ENCODE measurements at places on chromosomes 5 and 9. TPM values are rescaled to one million over a fixed set of nuclear protein-coding genes. Genes with fewer than 3 reads are reported as not detected.

GRCh38 chr9:116549786-116550660 lies 137.1 kb upstream of the TRIM32 start:
- H3K27me3 ChIP-seq = no peaks in the 10 kb centered on the region
- peak overlapping the region; percentile 14 for H3K27ac ChIP-seq
- no peak for DNase-seq
- H3K4me3 ChIP-seq = no peak overlapping the region

DNA sequence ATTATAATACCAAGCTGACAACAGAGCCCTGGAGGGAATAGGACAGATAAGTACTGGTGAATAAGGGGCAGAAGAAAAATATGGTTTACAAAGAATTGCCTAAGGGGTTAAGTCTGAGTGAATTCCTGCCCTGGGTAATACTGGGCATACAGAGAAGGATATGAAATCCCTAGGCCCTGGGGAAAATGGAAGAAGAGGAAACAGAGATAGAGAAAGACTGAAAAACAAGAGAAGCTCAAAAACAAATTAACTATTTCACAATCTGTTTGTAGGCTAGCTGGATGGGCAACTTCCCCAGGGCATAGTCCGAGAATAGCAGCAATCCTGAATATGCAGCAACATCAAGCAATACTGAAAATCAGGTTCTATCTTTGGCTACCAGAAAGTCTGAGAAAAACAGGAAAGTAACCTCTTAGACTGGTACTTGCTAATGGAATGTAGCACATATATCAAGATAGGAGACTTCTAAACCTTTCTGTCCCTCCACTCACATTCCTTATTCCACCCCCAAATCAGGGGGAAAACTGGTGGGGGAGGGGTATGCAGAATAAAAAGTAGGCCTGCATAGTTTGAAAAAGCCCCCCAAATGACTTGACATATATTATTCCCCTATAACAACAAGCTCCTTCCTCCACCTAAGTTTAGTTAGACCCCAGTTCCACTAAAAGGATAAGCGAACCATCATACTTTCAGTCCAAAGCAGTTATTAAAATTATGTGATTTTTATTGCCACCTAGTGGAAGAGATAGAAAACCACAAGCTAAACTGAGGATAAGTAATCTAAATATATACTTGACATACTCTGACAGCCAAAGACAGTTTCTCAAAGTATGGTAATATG lies 20.6 kb downstream of the SLC38A9 start:
- H3K4me1 ChIP-seq = peaks cover 29% of the 10 kb centered on the region
- H3K27ac ChIP-seq = peak overlapping the region; percentile 70
- no peaks in the 10 kb centered on the region for H3K27me3 ChIP-seq
- H3K4me3 ChIP-seq = no peak overlapping the region

DNA sequence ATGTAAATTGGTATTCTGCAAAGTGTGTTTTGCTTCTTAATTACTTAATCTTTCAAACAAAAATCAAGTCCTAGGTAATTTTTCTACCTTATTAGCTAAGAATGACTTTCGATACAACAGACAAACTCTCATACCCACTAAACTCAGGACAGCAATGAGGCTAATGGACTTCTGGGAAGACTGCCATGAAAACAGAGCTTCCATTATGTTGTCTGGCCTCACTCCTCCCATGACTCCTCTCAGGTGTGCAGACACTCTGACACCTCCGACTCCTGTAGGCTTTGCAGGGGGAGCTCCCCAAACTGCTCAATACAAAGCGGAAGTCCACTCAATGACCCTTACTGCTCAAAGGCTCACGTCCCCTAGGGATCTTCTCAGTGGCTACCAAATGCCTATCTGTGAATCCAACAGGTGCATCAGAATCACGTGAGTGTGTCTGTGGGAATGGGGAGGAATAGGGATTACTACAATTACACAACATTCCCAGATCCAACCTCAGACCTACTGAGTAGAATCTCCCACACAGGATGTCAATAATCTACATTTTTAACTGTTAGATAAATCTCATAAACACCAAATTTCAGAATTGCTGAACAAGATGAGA lies 289.9 kb downstream of the RAB3C start:
- H3K4me1 ChIP-seq = no peaks in the 10 kb centered on the region
- no peaks in the 10 kb centered on the region for H3K36me3 ChIP-seq
- DNase-seq = no peak
- H3K27ac ChIP-seq = no peak overlapping the region

The ABO gene
- 1.1 TPM for total RNA-seq

The FAM221B gene
- not detected for total RNA-seq

The HCN1 gene
- 0.16 TPM for total RNA-seq

The LRRC14B gene
- not detected for total RNA-seq

GRCh38 chr5:98016771-98017170 lies 756.7 kb upstream of the RGMB start:
- H3K4me3 ChIP-seq = no peak overlapping the region
- no peak for DNase-seq
- no peak overlapping the region for H3K27ac ChIP-seq
- H3K27me3 ChIP-seq = no peaks in the 10 kb centered on the region
- no peaks in the 10 kb centered on the region for H3K36me3 ChIP-seq
- H3K4me1 ChIP-seq = no peaks in the 10 kb centered on the region

DNA sequence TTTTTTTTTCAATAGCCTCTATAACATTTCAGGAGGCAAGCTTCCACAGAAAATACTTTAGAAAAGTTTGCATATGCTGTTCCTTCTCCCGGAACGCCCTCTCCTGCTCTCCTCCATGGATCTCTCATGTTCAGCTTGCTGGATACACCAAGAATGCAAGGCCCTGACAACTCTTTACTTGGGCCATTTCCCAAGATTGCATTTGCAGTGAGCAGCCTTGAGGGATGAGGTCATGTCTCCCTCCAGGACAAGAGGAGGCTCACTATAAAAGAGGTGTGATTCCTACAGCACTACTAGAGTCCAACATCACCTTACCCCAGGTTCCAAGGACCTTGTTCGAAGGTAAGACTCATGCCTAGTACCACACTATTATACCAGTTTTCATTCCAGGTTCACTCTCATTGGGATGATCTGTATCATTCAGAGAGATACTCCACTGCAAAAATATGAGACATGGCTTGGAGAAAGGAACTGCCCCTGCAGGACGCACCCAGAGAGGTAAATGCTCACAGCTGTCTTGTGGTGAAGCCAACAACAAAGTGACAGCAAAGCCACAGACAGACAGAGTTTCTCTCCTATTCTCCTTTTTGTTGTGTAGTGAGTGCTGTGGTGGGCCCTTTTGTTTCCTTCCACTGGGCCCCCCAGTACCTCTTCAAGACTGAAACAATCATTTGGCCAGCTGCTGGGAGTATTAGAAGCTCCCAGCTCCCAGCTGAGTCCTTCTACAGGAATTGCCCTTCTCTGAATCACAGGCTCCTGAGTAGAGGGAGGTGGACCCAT lies 151.7 kb upstream of the ZNF366 start:
- no peaks in the 10 kb centered on the region for H3K27me3 ChIP-seq
- no peaks in the 10 kb centered on the region for H3K36me3 ChIP-seq
- H3K4me3 ChIP-seq = no peak overlapping the region
- H3K4me1 ChIP-seq = peaks cover 4% of the 10 kb centered on the region
- H3K27ac ChIP-seq = no peak overlapping the region

The PRLR gene
- 0.95 TPM for total RNA-seq

The KIF12 gene
- total RNA-seq = not detected

DNA sequence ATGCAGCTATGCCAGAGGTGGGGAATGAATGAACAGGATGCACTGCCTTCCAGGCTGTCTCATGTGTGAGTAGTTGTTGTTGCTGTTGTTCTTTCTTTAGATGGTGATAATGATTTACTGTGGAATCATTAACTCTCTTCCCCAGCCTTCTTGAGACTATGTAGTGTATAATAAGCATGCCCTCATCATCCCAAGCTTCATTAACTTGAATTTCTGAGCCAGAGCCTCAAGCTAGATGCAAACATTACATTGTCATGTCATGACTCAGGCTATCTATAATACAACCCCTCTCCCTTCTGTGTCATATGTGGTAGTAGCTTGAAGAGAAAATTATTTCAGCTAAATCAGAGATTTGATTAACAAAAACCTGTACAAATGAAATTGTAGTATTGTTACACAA lies 10.0 kb upstream of the ADAMTSL1 start:
- no peak overlapping the region for H3K4me3 ChIP-seq
- no peaks in the 10 kb centered on the region for H3K36me3 ChIP-seq
- DNase-seq = no peak
- H3K27me3 ChIP-seq = no peaks in the 10 kb centered on the region
- no peaks in the 10 kb centered on the region for H3K4me1 ChIP-seq
- H3K27ac ChIP-seq = no peak overlapping the region

The ADAMTS2 gene
- total RNA-seq = 33.2 TPM

The CXCL14 gene
- 15.5 TPM for total RNA-seq

GRCh38 chr9:447230-448025 lies 232.8 kb downstream of the DOCK8 start:
- DNase-seq = no peak
- no peak overlapping the region for H3K27ac ChIP-seq
- H3K4me1 ChIP-seq = no peaks in the 10 kb centered on the region

The SEMA5A gene
- total RNA-seq = 2.8 TPM

DNA sequence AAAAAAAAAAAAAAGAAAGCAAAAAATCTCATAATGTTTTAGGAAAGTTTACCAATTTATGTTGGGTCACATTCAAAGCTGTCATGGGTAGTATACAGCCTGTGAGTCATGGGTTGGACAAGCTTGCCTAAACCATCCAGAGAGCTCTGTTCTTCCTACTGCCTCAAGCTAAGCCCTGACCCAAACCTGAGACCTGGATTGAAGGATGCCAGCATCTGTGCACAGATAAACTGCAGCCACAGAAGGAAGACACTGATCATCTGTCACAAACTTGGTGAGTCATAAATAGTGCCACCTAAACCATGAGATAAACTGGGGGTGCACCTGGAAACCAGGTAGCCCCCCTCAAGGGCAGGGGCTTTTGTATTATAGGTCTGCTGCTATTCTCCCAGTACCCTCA lies 31.0 kb downstream of the CSF2 start:
- H3K4me1 ChIP-seq = peaks cover 9% of the 10 kb centered on the region
- no peaks in the 10 kb centered on the region for H3K27me3 ChIP-seq
- no peak overlapping the region for H3K4me3 ChIP-seq
- H3K36me3 ChIP-seq = no peaks in the 10 kb centered on the region

DNA sequence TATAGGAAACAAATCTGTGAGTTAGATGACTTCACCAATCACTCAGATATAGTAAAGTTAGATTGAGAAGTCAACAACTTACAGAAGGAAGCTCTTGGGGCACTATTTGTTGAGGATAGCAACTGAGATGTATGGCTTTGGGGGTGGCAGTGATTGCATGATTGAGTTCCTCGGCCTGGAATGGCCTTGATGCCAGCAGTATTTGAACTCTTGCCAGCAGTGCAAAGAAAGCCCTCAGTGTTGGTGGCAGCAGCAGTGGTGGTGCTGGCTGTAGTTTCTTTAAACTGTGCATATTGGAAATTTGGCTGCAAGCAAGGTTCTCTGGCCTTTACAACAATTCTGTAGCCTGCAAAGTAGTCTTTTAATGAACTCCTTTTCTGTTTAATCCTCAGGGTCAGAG lies 41.4 kb upstream of the PJA2 start:
- H3K4me1 ChIP-seq = peaks cover 20% of the 10 kb centered on the region
- no peak overlapping the region for H3K27ac ChIP-seq
- H3K36me3 ChIP-seq = no peaks in the 10 kb centered on the region
- no peak for DNase-seq
- no peak overlapping the region for H3K4me3 ChIP-seq
- no peaks in the 10 kb centered on the region for H3K27me3 ChIP-seq
